Aorta (tissue), 5 donors: ENCODE measurements at places on chromosomes 4 and X.

DNA sequence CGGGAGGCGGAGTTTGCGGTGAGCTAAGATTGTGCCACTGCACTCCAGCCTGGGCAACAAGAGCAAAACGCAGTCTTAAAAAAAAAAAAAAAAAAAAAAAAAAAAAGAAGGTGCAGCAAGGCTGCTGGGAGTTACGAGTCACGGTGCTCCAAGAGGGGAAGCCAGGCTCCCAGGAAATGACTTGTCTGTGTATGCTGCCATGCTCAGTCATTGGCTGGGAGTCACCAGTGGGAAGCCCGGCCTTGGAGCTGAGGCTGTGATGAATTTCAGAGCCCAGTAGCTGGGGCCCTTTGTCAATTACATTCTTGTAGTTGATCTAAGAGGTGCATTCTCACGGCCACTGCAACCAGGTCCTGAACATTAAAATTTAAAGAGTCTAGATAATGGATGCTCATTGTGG, 1105.1 kb upstream of the TENM3 start:
- H3K27ac ChIP-seq: no peak overlapping the region
- DNase-seq: no peak
- H3K36me3 ChIP-seq: no peaks in the 10 kb centered on the region
- no peaks in the 10 kb centered on the region for H3K4me1 ChIP-seq
- H3K4me3 ChIP-seq: no peak overlapping the region

DNA sequence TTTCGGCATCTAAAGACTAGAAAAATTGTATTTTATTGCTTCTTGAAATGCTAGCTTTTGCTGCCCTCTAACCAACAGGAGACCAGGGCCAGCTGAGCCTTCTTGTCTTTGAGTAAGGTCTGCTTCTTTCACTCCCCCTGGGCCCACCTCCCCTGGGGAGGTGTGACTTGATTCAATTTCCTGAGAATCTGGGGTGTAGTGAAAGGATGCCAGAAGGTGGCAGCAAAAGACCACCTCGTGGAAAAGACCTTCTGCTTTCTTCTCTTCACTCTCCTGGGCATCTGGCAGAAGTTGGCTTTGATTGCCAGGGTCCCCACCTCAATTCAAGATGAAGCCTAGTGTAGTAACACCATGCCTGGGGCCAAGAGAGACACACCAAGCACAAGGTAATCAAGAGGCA, 96.5 kb upstream of the MAOA start:
- no peaks in the 10 kb centered on the region for H3K27me3 ChIP-seq
- DNase-seq: peak; percentile 44
- no peak overlapping the region for H3K27ac ChIP-seq
- no peak overlapping the region for H3K4me3 ChIP-seq
- H3K4me1 ChIP-seq: no peaks in the 10 kb centered on the region

DNA sequence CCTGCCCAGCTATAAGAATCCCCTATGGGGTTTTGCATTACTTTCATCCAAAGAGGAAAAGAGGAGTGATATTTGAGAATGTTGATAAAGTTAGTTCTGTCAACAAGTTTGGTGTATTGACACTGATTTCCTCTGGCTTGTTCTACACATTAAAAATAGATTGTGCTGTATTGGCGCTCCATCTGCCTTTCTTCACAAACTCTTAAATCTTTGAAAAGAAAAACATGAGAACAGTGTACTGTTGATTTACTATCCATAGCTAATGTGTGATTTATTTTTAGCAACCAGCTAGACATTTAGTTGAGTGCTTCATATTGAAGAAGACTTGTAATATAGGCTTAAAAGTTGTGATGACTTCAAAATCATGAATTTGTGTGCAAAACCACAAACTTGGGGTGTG, 261.2 kb upstream of the ANKRD50 start:
- no peak overlapping the region for H3K4me3 ChIP-seq
- H3K27ac ChIP-seq: no peak overlapping the region
- DNase-seq: no peak

GRCh38 chr4:13673167-13673566, 45.6 kb upstream of the BOD1L1 start:
- no peak for DNase-seq
- H3K4me3 ChIP-seq: no peak overlapping the region
- H3K27ac ChIP-seq: no peak overlapping the region
- no peaks in the 10 kb centered on the region for H3K27me3 ChIP-seq
- H3K4me1 ChIP-seq: no peaks in the 10 kb centered on the region

DNA sequence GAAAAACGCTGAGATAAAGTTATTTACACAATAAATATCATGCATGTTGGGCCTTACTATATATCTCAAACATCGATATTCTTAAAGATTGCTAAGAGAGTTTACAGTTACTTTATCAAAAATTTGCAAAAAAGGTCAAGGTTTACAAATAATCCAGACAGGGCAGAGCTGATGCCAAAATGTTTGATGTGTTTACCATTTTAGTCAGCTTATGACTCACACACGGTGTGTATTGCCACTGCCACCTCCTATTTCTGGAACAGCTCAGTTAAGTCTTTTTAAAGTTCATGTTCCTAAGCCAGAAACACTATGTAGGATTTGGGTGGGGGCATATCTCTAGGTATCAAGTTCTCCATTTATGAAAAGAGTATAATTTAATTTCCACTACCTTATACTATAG, 580.6 kb downstream of the INPP4B start:
- H3K4me1 ChIP-seq: no peaks in the 10 kb centered on the region
- no peaks in the 10 kb centered on the region for H3K36me3 ChIP-seq
- DNase-seq: no peak

- H3K36me3 ChIP-seq: no peaks in the 10 kb centered on the region
- no peaks in the 10 kb centered on the region for H3K27me3 ChIP-seq
Observed at GRCh38 chr4:70874268-70875156, 27.7 kb upstream of the MOB1B start.

DNA sequence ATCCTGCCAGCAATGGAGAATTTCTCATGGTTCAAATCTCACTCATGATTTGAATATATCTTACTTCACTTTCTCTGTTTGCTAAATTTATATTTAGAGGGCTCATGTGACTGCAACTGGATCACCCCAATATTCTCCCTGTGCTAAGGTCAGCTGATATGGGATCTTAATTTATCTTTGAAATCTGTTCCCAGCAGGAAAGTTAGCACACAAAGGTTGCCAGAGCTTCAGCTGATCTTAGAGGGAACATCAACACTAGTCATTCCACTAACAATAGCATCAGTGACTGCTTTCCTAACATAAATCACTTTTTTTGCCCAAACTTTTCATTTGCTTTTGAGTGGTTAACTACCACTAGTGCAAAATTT, 1270.0 kb downstream of the ARAP2 start:
- no peaks in the 10 kb centered on the region for H3K36me3 ChIP-seq
- H3K4me1 ChIP-seq: no peaks in the 10 kb centered on the region
- no peaks in the 10 kb centered on the region for H3K27me3 ChIP-seq
- H3K27ac ChIP-seq: no peak overlapping the region
- H3K4me3 ChIP-seq: no peak overlapping the region

- no peaks in the 10 kb centered on the region for H3K4me1 ChIP-seq
- no peaks in the 10 kb centered on the region for H3K36me3 ChIP-seq
- no peaks in the 10 kb centered on the region for H3K27me3 ChIP-seq
Observed at GRCh38 chr4:174204164-174204831, 79.2 kb downstream of the FBXO8 start.

DNA sequence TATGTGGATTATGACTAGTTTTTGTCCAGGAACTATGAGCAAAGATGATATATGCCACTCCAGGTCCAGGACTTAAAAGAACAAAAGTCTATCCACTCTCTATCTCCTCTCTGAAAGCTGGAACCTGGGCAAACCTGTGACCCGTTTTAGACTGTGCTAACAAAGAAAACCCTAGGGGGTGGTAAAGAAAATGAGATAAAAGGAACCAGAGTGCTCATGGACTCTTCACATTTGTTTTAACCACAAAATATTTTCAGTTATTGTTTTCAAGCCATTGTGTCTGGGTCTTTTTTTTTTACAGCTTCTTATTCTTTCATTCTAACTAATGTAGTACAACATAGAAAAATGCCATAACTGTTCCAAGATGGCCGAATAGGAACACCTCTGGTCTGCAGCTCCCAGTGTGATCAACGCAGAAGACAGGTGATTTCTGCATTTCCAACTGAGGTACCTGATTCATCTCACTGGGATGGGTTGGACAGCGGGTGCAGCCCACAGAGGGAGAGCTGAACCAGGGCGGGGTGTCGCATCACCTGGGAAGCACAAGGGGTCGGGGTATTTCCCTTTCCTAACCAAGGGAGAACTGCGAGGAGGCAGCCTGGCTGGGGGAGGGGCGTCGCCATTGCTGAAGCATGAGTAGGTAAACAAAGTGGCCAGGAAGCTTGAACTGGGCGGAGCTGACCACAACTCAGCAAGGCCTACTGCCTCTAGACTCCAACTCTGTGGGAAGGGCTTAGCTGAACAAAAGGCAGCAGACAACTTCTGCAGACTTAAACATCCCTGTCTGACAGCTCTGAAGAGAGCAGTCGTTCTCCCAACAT, 45.1 kb downstream of the CHM start:
- no peaks in the 10 kb centered on the region for H3K27me3 ChIP-seq
- H3K4me1 ChIP-seq: no peaks in the 10 kb centered on the region
- DNase-seq: no peak
- H3K36me3 ChIP-seq: no peaks in the 10 kb centered on the region

DNA sequence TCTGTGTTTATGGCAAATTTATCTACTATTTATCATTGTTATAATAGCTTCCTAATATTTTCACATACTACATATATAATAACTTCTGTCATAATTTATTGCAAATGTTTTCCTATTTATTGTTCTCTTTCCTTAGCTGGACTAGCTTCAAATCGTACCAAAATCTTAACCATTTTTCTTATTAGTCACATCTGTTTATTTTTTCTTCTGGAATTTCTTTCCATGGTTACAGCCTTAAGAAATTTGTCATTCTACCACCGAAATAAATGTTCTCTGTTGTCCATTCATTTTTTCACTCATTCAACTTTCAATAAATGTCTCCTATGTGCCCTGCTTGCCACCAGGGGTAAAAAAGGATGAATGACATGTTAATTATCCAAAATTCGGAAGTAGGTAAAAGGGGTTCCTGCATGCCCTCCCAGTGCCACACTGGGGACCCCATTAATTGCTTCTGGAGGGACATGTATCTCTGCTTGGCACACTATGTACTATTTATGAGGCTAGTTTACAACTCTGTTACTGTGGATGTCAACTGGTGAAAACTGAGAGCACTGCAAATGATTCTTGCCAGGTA, 182.1 kb downstream of the SH3KBP1 start:
- no peaks in the 10 kb centered on the region for H3K27me3 ChIP-seq
- no peaks in the 10 kb centered on the region for H3K36me3 ChIP-seq
- no peak overlapping the region for H3K4me3 ChIP-seq
- no peak overlapping the region for H3K27ac ChIP-seq
- H3K4me1 ChIP-seq: no peaks in the 10 kb centered on the region
- no peak for DNase-seq

DNA sequence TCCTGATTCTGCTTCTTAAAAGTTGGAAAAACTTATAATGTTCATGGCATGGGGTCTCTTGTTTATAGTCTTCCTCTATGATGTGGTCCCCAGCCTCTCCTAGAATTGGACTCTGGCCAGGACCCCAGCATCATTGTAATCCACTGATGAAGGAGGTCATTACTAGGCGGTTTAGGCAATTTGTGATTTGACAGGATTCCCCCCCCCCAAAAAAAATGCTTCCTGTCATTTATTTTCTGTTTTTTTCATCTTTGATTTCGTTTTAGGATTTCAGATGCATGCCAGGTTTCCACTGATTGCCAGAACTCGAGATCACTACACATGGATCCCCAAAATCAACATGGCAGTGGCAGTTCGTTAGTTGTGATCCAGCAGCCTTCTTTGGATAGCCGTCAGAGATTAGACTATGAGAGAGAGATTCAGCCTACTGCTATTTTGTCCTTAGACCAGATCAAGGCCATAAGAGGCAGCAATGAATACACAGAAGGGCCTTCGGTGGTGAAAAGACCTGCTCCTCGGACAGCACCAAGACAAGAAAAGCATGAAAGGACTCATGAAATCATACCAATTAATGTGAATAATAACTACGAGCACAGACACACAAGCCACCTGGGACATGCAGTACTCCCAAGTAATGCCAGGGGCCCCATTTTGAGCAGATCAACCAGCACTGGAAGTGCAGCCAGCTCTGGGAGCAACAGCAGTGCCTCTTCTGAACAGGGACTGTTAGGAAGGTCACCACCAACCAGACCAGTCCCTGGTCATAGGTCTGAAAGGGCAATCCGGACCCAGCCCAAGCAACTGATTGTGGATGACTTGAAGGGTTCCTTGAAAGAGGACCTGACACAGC, 4.9 kb downstream of the SPRY1 start:
- peak overlapping the region; percentile 53 for H3K4me3 ChIP-seq
- H3K4me1 ChIP-seq: no peaks in the 10 kb centered on the region
- H3K27ac ChIP-seq: peak overlapping the region; percentile 26
- no peak for DNase-seq
- H3K36me3 ChIP-seq: peaks cover 8% of the 10 kb centered on the region

- DNase-seq: no peak
- no peaks in the 10 kb centered on the region for H3K4me1 ChIP-seq
- no peak overlapping the region for H3K27ac ChIP-seq
- H3K4me3 ChIP-seq: no peak overlapping the region
- no peaks in the 10 kb centered on the region for H3K27me3 ChIP-seq
- H3K36me3 ChIP-seq: no peaks in the 10 kb centered on the region
Observed at GRCh38 chr4:89820010-89820409, 17.0 kb downstream of the SNCA start.

- no peaks in the 10 kb centered on the region for H3K27me3 ChIP-seq
- H3K36me3 ChIP-seq: no peaks in the 10 kb centered on the region
- H3K4me3 ChIP-seq: no peak overlapping the region
- no peak for DNase-seq
- H3K27ac ChIP-seq: no peak overlapping the region
- H3K4me1 ChIP-seq: no peaks in the 10 kb centered on the region
Observed at GRCh38 chr4:130646886-130647285, 1550.9 kb downstream of the C4orf33 start.

- H3K4me1 ChIP-seq: peaks cover 9% of the 10 kb centered on the region
- H3K27me3 ChIP-seq: no peaks in the 10 kb centered on the region
Observed at GRCh38 chr4:40992472-40993295, 221.7 kb downstream of the APBB2 start.

GRCh38 chrX:48076343-48076742, 4.9 kb upstream of the ZNF630 start:
- H3K27me3 ChIP-seq: no peaks in the 10 kb centered on the region
- H3K36me3 ChIP-seq: no peaks in the 10 kb centered on the region
- no peak overlapping the region for H3K4me3 ChIP-seq
- no peak for DNase-seq
- H3K27ac ChIP-seq: no peak overlapping the region
- no peaks in the 10 kb centered on the region for H3K4me1 ChIP-seq

DNA sequence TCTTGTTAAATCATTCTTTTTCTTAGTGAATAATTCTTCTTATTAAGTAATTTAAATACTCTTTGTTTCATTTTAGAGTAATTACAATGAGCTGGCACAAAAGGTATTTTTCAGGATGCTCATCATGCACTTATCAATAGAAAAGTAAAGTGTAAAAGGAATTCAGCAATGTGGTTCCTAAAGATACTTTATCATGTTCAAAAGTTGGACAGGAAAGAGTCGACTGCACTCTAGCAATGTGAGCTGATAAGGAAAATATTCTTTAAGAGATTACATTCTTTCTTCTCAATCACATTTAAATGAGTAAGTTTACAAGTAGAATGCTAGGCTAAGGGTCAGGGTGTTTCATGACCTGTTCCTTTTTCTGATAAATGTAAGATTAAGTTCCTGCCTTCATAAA, 609.5 kb upstream of the FAM241A start:
- DNase-seq: no peak
- H3K36me3 ChIP-seq: no peaks in the 10 kb centered on the region
- H3K27me3 ChIP-seq: no peaks in the 10 kb centered on the region
- H3K4me1 ChIP-seq: no peaks in the 10 kb centered on the region
